Fibroblast of the aortic adventitia (primary cell): ENCODE measurements at places on chromosomes 3 and 15. TPM values are rescaled to one million over a fixed set of nuclear protein-coding genes. Genes with fewer than 3 reads are reported as not detected.

NANOGP8 gene
- 0.81 TPM in 1 of 2 replicates, not detected in the other for total RNA-seq

DNA sequence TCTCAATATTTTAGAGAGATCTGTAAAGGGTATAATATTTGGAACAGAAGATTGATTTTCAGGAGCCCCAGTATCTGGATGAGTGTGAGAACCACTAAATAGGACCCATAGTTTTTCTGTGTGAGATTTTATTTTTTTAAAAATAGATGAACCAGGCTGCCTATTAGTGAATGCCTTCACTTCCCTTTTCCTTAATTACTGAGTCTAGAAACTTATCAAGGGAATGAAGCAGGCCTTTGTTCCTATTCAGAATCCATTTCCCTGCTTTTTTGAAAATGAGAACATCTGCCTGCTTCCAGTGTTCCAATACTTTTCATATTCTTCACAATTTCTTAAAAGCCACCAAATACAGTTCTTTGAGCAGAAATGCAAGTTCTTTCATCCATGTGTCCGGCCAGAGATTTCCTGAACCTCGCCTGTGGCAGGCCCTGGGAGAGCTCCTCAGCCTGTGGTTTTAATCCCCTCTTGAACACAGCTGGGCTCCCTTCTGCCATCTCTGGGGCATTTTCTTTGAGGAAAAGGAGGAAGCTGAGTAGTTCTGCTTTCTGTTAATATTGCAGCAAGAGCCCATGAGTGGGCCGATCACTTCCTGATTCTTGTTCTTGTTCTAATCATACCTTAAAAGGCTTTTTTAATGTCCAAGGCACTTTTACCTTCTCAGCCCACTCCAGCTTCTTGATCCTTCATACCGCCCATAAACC is 4.7 kb downstream of the EHD4 start:
- no peak for DNase-seq

- DNase-seq: peak; percentile 72
Measured at GRCh38 chr15:70854666-70854976, 664 bp upstream of the LARP6 start.

DNA sequence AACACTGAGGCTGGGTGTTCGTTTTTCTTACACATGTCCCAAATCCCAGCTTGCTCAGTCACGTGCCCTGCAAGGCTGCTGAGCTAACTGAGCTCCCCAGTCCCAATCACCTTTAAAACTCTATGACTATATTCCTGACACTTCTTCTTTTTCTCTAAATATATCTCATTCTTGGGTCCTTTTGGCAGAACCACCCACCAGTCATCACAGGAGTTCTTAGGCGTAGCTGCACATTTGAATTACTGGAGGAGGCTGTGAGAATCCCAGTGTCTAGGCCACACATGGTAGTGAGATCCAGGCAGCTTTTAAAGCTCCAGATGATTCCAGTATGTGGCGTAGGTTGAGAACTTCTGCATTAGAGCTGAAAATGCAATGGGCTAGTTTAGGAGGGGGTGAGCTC is 66.3 kb downstream of the ST8SIA2 start:
- no peak for DNase-seq

DNA sequence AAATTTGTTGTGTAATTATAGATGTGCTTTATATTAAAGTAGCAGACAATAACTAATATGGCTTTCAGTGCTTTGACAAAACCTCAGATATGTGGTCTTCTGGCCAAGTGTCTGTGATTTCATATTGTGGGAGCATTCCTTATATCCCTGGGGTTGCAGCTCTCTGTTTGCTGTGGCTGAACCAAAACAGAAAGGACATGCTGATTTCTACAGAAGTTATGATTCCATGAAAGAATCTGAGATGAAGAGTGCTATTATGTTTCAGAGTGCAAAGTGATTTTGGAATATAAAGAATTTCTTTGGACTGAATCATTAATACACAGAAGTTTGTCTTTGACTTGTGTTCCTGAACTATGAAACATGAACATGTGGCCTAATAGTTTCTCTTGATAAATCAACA is 36.5 kb downstream of the CDV3 start:
- no peak for DNase-seq

GRCh38 chr3:197333901-197334639 is 35.7 kb upstream of the DLG1 start:
- no peak for DNase-seq

- DNase-seq: peak; percentile 32
Measured at GRCh38 chr3:58308728-58309127, 2.4 kb downstream of the HTD2 start.
